ENCODE measurements at places on chromosomes 12 and 14.

GRCh38 chr14:94322648-94323570, at the start of gene SERPINA6:
Gene SERPINA6, minus strand, starts transcription at chr14:94323336. Its CDS starts 8,688 bp downstream, at chr14:94314648.
- no peak for DNase-seq

DNA sequence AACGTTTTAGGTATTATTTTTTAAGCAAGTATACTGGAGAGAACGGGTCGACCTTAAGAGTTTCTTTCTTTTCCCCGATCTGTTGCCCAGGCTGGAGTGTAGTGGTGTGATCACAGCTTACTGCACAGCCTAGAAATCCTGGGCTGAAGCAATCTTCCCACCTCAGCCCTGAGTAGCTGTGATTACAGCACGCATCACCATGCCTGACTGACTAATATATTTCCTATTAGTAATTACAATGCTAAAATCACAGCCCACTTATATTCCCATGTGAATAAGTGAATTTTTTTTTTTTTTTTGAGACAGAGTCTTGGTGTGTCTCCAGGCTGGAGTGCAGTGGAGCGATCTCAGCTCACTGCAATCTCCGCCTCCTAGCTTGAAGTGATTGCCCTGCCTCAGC, 50.4 kb downstream of the DICER1 start:
- DNase-seq, result no peak

- DNase-seq, result no peak
These were observed 46.3 kb downstream of the PTPRQ start for GRCh38 chr12:80490329-80490728.

GRCh38 chr14:61720741-61721140, 25.4 kb downstream of the HIF1A start:
- no peak for DNase-seq

Measured in posterior cingulate gyrus (tissue), 11 donors.